Stimulated activated CD4-positive, alpha-beta T cell treated with anti-CD3 and anti-CD28 coated beads, Interleukin-1b, Interleukin-23, amount 100 ng/mL, for 24 hours (primary cell): ENCODE measurements at places on chromosomes 5 and 9.

DNA sequence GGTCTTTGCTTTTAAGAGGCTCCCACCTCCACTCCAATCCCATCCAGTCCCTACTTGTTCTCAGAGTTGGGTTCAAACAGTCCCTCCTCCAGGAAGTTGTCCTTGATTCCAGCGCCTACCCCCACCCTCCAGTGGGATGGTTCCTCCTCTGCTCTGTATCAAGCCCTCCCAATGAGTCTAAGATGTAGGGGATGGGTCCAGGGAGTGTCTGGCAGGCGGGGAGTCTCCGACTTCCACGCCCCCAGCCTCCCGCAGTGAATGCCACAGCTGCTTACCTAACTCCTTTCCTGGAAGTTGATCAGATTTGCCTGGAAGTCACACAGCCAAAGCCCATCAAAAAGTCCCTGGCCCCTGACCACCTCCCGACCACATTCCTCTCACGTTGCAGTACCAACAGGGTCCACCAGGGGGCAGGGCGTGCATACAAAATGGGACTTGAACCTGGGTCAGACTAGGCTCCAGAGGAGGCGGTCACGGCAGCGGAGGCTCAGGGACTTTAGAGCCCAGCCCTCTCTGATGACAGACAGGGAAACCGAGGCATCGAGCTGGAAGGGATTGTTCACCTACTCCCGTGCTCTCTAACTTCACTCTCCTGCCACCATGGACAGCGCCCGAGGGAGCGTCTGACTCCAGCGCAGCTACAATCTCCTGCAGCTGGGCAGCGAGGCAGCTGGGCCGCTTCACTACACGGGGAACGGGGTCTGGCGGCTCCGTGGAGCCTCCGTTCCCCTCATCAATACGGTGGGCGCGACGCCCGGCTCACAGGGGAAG lies 25.0 kb upstream of the TDRD7 start:
- peak; percentile 56 for DNase-seq

GRCh38 chr5:154893381-154893780 lies 35.0 kb downstream of the CNOT8 start:
- no peak for DNase-seq

DNA sequence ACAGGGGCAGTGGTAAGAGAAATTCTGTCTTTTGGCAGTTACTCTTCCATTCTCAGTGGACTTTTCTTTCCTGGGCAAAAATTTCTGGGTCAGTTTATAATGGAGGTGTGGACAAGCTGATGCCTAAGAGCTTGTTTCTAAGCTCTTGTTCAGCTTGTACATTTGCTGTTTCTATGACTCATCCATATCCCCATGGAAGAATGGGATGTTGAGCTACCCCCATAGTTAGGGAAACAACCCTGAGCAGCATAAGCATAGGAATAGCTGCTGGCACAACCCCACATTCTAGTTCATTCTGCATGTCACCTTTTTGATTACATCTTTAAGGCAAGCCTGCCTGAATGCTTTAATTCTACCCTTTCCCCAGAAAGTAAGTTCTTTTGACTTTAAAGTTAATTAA lies 173.3 kb downstream of the PSAT1 start:
- no peak for DNase-seq

DNA sequence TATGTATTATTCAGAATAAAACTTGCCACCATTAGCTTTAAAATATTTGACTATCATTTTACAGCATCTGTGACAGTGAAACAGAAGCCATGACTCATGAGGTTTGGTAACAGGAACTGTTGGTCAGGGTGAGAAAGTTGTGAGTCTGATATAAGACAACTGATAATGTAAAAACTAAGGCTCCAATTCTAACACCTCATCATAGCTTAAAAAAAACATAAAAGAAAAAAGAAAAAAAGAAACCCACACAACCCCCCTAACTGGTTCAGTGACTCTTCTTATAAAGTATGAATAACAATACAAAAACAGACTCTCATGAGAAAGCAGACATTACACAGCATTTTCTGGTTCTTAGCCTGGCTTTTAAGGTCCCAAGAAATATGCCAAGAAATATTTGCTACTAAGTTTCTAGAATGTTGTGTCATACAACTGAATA lies 85.8 kb downstream of the MRPS27 start:
- DNase-seq, result no peak

DNA sequence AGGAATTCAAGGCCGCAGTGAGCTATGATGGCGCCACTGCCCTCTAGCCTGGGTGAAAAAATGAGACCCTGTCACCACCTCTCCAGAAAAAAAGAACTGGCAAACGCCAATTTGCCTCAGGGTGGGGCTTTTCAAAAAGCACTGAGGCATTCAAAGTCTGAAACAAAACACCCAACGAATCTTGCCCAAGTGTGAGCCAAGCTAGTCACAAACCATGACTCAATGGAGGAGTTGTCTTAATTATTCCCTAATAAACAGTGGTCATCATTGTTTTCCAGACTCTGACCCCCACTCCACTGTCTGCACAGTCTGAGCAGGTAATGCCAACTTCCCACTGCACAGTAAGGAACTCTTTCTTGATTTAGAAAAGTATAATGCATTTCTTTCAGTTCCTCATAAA lies 16.8 kb downstream of the FRMD3 start:
- DNase-seq, result no peak

DNA sequence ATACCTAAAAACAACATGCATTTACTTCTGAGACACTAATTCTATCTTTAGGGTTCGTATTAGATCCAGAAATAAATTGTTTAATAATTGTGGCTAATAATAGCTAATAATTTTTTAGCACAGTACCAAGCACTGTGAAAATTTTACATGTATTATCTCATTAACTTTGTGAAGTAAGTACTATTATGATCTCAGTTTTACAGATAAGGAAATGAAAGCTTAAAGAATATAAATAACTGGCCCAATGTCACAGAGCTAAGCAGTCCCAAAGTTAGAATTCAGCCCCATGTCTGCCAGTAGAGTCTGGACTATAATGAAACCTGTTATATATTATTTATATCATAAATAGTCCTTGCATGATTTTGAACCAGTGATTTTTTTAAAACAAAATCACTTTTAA lies 163.3 kb downstream of the NIPBL start:
- DNase-seq, result no peak

GRCh38 chr9:80994892-80995291 lies 694.5 kb downstream of the TLE1 start:
- no peak for DNase-seq

DNA sequence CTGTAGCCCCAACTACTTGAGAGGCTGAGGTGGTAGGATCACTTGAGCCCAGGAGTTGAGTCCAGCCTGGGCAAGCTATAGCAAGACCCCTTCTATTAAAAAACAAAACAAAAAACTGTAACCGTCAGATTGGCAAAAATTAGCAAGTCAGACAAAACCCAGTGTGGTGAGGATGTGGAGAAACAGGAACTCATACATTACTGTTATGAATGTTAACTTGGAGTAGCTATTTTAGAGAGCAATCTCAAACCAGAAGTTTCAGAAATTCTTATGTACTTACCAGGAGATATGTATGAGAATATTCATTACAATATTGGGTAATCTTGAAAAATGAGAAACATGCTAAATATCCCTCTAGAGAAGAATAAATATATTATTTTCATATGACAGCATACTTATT lies 120.3 kb downstream of the INVS start:
- no peak for DNase-seq

DNA sequence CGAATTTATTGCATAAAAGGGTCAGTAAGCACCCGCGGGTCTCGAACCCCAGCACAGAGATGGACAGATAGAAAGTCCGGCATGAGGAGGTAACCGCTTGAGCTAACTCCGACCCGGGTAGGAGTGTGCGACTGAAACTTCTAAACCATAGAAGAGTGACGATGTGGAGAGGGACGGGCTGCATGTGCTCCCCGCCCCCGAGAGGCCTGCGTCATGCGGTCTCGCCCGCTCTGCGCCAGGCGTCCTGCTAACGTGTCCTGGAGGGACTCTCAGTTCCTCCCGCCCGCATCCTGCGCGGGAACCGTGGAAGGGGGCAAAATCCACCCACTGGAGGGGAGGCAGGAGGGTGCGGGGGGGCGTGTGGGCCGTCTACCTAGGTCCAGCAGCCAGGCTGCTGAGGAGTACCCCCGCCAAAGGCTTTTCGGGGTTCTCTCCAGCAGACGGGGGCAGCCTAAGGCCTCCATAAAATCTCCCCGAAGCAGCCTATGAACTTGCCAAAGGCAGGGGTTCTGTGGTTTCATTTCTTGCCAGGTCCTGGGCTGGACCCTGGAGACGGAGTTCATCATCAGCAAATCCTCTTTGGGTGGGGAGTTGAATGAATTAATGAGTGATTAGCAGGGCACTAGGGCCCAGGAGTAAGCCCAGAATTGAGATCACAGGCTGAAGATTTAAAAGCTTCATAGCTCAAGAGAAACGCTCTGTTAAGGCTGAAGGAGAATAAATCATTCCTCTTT lies 51.9 kb downstream of the TGFBI start:
- DNase-seq, result peak; percentile 22

DNA sequence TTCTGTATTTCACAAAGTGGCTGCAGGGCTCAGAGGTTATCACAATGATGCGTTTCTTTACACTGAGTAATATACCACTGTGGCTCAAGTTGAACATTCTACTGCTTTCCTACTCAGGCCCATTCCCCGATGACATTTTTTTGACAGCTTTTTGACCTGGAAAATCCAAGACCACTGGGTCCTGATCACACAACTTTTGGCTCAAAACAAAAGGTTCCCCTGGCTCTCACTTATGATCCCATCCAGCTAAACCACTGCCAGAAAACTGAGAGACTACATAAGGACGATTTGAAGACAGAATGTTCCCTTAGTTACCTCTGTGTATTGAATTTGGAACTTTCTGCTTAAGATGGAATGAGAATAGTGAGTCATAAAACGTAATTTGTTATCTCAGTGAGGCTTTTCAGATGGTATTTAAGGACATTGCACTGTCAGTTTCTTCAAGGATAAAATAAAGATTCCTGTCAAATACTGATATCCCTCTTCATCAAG lies 78.0 kb upstream of the FBXL7 start:
- DNase-seq, result no peak

GRCh38 chr9:131049829-131050715 lies 41.1 kb downstream of the LAMC3 start:
- DNase-seq, result no peak

- DNase-seq, result no peak
Measured at GRCh38 chr9:13915591-13916301, 398.2 kb downstream of the NFIB start.
